ENCODE measurements at places on chromosomes 2 and 18. TPM values are rescaled to one million over a fixed set of nuclear protein-coding genes. Genes with fewer than 3 reads are reported as not detected.

GRCh38 chr2:156800781-156801361 lies 364.7 kb downstream of the GPD2 start:
- DNase-seq = no peak

DNA sequence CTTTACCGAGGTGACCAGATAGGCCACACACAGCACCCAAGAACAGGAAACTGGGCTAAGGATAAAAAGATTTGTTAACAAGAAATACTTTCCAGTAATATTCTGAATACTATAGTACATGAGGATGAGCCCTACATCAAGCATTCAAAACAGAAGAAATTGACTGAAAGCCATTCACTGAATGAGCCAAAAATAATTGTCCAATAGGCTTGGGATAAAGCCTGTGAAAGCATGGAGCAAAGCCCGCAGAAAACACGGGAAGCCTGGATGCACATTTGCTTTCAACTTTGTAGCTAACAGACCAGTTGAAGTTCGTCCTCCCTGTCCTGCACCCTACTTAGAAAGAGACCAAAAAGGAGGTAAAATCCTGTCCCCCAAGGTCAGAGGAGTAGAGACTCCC lies 56.3 kb downstream of the DIPK1C start:
- no peak for DNase-seq

DNA sequence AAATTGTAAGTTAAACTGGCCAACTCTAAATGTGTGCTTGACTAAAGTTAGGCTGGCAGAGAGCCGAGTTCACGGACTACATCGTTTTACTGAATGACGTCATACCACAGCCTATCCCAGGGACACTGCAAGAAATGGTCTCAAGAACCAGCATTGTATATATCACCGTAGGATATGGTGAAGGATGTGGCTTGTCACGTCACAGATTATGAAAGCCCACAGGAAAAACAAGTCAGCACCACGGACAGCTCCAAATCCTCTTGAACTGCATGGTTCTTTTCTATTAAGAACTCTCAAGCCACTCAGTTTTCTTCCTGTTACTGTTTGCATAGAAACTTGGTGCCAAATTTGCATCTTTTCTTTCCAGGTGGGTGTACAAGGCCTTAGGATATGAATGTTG lies 85.1 kb upstream of the ACAA2 start:
- peak; percentile 13 for DNase-seq

DNA sequence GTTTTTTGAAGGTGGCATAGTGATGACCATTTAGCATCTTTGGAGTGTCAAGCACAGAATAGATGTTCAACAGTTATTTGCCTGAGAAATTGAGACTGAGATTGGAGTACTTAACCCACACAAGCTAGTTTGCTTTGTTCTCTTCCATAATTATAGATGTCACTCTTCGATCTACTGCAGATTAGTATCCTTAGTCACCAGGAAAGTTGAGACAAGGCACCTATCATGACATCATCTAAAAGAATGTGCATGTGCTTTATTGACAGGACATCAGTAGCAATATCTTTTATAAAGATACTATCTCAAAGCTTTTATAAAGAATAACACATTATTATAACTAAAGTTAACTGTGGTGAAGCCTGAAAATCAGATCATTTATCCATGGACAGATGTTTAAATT lies 6.4 kb downstream of the VRK2 start:
- DNase-seq = no peak

DNA sequence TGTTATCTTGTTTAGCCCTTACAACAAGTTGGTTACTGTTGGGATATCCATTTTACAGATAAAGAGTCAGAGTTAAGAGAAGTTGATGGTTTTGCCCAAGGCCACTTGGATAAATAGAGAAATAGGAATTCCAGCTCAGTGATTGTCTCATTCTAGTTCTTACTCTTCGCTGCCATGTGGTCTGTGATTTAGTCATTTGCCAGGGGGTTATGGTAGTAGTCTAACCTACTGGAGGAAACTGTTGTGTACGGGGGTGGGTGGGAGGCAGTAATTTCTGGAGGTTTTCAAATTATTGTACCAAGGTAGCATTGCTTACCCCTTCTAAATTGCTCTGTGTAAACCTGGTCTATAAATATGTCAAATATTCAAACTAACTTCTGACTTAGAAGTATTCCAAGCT lies 110.4 kb downstream of the MAP2 start:
- no peak for DNase-seq

GRCh38 chr2:142033393-142033792 lies 97.4 kb downstream of the LRP1B start:
- no peak for DNase-seq

Gene GAL3ST2
- not detected for total RNA-seq

DNA sequence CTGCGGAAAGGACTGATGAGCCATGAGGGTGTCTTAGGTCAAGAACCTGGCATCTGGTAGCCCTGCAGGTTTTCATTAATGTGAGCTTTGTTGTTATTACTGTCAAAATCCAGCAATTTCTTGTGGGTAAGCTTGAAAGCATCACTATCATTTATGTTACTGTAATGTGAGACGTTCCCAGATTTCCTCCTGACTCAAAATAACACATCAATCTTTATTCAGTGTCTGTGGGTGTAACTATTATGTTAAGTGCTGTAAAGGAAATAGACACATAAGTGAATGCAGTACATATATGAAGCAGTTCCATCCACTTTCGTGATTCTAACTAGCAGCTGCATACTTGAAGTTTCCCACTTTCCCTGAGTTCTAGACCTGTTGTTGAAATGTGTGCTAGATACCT lies 89.8 kb downstream of the FHOD3 start:
- no peak for DNase-seq

- no peak for DNase-seq
These were observed 13.1 kb downstream of the ARMC9 start for GRCh38 chr2:231211486-231211885.

GRCh38 chr2:9741110-9741509 lies 102.2 kb upstream of the TAF1B start:
- DNase-seq = no peak

DNA sequence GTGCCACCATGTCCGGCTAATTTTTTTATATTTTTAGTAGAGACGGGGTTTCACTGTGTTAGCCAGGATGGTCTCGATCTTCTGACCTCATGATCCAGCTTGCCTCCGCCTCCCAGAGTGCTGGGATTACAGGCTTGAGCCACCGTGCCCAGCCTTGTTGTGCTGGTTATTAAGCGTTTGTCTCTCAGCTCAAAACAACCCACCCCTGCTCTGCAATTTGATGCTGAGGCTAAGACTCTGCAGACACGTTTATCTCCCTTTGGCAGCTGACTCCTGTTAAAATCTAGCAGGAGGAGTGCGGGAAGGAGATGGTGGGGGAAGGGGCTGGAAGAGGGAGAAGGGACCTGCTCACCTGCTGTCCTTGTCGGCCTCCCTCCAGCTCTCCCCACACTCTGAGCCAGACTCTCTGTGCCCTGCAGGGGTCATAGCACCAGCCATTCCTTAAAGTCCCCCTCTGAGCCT lies 29.9 kb upstream of the IMPA2 start:
- no peak for DNase-seq

Gene GPN1
- 63.6 TPM for total RNA-seq

Gene ST3GAL5
- 99.2 TPM for total RNA-seq

GRCh38 chr2:224937887-224938286 lies 104.4 kb downstream of the DOCK10 start:
- no peak for DNase-seq

Gene PIEZO2
- total RNA-seq = not detected

Gene ANTXR1
- 7.1 TPM for total RNA-seq

Gene RAB3GAP1
- total RNA-seq = 35.0 TPM

GRCh38 chr18:44066541-44066940 lies 614.1 kb upstream of the SETBP1 start:
- DNase-seq = no peak

- DNase-seq = no peak
These were observed 68.2 kb downstream of the ZNF516 start for GRCh38 chr18:76426737-76427305.

- DNase-seq = no peak
These were observed 47.1 kb downstream of the HDAC4 start for GRCh38 chr2:239353692-239354091.

Gene LYG2
- not detected for total RNA-seq

DNA sequence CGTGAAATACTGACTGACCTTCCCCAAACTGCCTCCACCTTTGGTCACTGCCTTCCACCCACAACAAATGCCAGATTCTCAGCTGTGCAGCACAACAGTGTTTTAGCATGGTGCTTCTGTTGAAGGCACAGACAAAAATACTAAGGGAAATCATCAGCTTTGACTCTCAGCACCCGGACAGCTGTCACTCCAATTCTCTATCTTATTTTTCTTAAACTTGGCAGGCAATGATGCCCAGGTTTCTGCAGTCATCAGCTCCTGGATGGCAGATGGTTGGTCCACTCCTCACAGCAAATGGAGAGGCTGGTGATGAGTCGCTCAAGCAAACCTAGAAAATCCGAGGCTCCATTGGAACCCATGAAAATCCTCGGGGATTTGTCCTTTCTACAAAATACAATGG lies 2.9 kb upstream of the FAM124B start:
- no peak for DNase-seq

Gene SOX11
- not detected for total RNA-seq

GRCh38 chr2:128702616-128703015 lies 383.9 kb upstream of the HS6ST1 start:
- no peak for DNase-seq

Gene WNT10A
- 0.12 TPM for total RNA-seq

GRCh38 chr2:181366675-181367175 lies 90.5 kb upstream of the ITGA4 start:
- no peak for DNase-seq

DNA sequence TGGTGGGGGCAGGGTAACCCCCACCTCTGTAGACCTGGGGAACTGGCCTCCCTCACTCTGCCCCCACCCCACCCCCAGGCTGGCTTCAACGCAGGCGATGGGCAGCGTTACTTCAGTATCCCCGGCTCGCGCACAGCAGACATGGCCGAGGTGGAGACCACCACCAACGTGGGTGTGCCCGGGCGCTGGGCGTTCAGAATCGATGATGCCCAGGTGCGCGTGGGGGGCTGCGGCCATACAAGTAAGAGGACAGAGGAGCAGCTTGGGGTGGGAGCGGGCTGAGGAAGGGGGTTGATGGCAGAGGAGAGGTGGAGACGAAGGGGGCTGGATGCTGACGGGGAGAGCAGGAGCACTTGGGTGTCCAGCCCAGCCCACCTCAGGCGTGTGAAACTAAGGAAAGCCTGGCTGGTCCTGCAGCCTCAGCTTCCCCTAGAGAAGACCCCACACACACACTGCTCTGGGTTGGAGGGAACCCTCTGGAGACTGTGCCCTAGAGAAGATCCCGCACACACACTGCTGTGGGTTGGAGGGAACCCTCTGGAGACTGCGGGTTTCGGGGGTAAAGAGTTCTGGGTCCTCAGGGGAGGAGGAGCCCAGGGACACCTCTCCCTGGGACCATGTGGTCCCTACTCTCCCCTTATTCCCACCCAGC lies 36.2 kb downstream of the SNED1 start:
- DNase-seq = no peak

Gene IL18R1
- not detected for total RNA-seq

DNA sequence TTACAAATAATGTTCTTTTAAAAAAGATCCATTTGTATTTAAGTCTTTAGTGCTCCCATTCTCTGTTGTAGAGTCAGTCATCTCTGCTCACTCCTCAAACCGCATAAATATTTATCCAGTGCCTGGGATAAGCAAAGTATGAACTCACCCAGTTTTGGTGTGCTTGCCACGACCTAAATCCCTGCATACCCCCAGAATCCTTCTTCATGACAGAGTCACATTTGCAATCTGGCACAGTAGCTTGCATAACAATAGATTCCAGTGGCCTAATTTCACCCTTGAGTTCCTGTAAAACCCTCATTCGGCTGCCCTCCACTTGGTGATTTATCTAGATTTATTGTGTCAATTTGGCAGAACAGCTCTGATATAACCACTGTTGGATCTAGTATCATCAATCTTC lies 92.9 kb downstream of the DTNA start:
- DNase-seq = peak; percentile 59

Gene NEU2
- not detected for total RNA-seq

GRCh38 chr18:63578357-63578958 lies 8.7 kb upstream of the SERPINB13 start:
- peak; percentile 4 for DNase-seq

- no peak for DNase-seq
These were observed 294.4 kb upstream of the HDAC4 start for GRCh38 chr2:239695106-239695727.

Measured in G401 (cell line).